ENCODE measurements at places on chromosomes 12 and 14. TPM values are rescaled to one million over a fixed set of nuclear protein-coding genes. Genes with fewer than 3 reads are reported as not detected.

Gene POLE2
- 13.9 TPM for total RNA-seq

Gene MYL2
- total RNA-seq: 0.34 TPM

Gene FGD4
- 63.8 TPM for total RNA-seq

Gene TGM1
- total RNA-seq: 0.17 TPM

Gene KRT80
- 1.2 TPM for total RNA-seq

Gene PPM1H
- total RNA-seq: 2.3 TPM

Gene B4GALNT1
- total RNA-seq: 0.14 TPM

Gene USP44
- 5.4 TPM for total RNA-seq

Gene STYK1
- total RNA-seq: 4.6 TPM

Gene ETV6
- total RNA-seq: 9.9 TPM

Gene CHMP4A
- total RNA-seq: 36.8 TPM

Gene LPAR5
- not detected for total RNA-seq

Gene SYNE3
- 33.6 TPM for total RNA-seq

Gene TMPRSS12
- total RNA-seq: not detected

Gene FAIM2
- not detected for total RNA-seq

Gene ADSS1
- 0.98 TPM for total RNA-seq

Gene ASPG
- total RNA-seq: not detected

Gene AVPR1A
- under 0.01 TPM for total RNA-seq

Gene RTL1
- total RNA-seq: not detected
